Pancreas (tissue), 10 donors: ENCODE measurements at places on chromosomes 3 and 15.

- DNase-seq, result no peak
Observed at GRCh38 chr3:53553200-53553599, 58.8 kb downstream of the CACNA1D start.

GRCh38 chr3:145857956-145858355 is 303.0 kb downstream of the PLOD2 start:
- no peak for DNase-seq

DNA sequence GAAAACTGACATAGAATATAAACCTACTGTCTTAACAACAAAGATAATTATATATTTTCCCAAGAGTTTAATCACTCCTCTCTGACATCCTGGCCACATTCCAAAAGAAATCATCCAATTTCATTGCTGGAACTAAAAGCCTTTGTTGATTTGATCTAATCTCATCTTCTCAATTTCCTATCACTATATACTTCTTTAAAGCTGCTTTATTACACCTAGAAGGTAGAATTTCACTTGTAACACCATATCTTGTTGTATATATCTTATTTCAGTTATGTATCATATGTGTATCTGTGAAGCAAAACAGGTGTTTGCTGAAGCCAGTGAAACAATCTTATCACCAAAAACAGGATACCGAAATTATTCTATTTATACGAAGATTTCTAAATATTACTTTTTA is 740.2 kb downstream of the ROBO1 start:
- no peak for DNase-seq

DNA sequence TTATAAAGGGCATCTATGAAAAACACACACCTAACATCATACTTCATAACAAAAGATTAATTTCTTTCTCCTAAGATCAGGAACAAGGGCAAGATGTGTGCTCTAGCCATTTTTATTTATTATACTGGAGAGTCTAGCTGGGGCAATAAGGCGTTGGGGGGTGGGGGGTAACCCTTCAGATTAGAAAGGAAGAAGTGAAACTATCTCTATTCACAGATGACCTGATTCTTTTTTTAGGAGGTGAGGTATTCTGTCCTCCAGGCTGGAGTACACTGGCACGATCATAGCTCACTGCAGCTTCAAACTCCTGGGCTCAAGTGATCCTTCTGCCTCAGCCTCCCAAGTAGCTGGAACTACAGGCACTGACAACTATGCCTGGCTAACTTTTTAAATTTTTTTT is 89.5 kb upstream of the MANF start:
- no peak for DNase-seq

GRCh38 chr15:48962662-48963523 is 826 bp downstream of the SHC4 start:
- DNase-seq, result no peak

GRCh38 chr3:155032918-155033317 is 47.2 kb upstream of the MME start:
- no peak for DNase-seq

DNA sequence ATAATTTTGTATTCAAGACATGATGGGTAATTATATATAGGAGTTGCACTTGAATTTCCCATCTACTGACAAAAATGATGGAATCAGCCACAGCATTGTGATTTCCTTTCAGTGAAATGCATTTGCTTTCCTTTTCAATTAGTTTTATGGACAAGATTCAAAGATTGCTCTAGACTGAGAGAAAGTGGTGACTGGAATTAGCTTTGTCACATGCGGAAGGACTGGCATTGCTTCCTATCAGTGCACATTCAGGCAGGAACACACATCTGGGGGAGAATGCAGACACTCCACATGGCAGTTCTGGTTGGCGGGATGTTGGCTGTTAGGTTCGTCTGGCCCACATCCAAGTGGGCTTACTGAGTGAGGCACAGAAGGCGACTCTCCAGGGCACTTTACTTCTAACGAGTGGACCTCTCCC is 399.3 kb upstream of the RGMA start:
- DNase-seq, result no peak

DNA sequence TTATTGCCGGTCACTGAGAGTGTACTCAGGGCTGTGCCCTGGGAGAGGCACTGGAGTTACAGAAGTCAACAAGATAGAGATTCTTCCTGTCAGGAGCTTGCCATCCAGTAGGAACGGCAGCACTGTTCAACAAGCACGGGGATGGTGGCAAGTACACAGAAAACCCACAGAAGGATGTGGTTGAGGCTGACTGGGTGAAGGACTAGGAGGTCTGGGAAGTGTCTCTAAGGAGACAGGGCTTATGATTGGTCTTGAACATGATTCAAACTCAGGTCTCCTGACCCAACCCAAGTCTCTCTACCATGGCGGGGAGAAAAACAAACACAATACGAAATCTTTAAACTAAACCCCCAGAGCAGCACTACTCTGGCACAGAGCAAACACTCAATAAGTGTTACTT is 37.6 kb downstream of the ERICH6 start:
- no peak for DNase-seq

DNA sequence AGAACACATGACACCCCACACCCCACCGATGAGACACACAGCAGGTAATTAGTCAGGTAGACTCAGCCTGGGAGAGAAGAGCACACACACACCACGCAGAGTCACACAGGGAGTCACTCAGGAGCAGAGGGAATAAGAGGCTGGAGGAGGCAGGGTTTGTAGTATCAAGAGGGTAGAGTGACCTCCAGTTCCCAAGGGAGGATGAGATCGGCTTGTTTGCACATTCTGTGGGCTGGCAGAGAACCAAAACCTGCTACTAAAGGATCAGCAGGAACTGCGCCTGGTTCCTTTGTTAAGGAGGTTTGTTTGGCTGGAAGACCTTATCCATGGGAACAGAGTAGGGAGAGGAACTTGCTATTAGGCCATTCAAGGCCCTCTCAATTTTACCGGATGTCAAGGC is 281.4 kb upstream of the SLCO3A1 start:
- DNase-seq, result no peak

- DNase-seq, result no peak
Observed at GRCh38 chr3:76107935-76108570, 322.7 kb upstream of the ZNF717 start.

- DNase-seq, result peak; percentile 88
Observed at GRCh38 chr3:138186803-138187295, 252 bp upstream of the ARMC8 start.

DNA sequence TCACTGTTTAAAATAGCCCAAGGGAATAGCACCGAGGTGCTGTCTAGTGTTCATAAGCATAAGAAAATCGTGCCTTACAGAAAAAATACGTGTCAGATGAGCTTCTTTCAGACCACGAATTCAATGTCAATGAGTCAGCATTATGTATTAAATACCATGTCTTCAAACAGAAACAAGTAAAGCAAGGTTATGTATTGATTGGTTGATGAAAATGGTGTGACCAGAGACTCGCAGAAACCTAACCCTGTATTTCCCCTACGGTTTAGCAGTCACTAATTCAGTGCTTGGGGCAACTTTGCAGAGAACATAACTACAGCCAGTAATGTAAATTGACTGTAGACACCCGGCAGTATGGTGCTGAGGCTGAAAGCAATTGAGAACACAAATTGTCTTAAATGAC is 307.7 kb downstream of the IL5RA start:
- DNase-seq, result no peak

DNA sequence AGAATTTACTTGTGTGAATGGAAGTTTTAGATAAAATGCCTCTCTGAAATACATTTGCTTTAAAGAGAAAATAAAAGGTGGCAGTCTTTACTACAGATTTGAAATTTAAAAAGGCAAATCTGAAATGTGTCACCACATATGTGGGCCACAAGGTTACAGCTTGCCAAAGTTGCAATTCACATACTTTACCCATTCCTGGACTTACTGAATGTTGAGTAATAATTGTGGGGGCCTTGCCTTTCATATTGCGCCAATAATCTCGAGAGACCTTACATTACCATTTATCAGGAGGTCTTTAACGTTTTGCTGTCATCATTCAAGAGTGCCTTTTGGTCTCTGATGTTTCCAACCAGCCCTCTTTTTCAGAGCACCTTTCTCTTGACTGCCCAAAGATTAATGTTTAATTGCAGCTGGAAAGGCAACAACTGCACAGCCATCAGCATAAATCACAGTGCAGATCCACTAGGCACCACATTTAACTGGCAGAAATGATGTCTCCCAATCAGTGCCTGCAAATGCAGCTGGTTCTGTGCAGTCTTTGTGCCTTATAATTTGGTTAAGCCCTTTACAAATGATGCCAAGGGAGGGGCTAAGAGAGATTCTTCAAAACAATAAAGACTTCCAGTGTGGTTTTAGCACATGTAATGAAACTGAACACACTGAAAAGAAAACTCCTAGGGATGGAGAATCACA is 206.8 kb downstream of the MAGI1 start:
- DNase-seq, result no peak

GRCh38 chr3:67593761-67594234 is 60.6 kb downstream of the SUCLG2 start:
- DNase-seq, result no peak

DNA sequence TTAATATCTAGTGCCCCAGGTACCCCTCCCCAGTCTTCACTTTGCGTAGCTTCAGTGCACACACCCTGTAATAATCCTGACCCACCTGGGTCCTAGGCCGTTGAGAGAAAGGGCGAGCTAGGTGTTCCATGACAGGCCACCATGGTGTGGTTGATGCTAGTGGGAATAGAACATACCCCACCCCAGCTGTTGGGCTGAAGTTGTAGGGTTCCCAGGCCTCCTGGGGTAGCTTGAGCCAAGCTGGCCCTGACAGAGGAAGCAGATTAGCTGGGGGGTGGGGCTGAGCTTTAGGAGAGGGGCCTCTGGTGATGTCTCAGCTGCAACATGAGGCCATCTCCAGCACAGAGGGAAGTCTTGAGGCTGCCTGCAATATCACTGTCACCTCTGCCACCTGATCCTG is 40.5 kb downstream of the RAB11A start:
- DNase-seq, result no peak

DNA sequence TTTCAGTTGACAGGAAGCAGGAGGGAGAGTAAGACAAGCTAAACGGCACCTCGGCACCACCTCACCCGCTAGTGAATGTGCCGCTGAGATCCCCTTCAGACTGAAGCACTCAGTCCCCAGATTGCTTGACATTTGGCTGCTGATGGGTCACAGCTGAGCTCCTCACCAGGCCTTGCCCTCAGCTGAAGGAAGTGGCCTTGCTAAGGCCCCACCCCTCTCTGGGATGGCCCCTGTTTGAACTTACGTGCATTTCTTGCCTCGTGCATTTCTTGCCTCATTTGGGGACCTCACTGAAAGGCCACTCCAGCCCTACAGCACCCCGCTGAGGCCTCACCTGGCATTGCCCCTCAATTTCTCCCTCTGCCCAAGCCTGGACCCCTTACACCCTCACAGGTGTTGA is 39.8 kb downstream of the EOGT start:
- no peak for DNase-seq

DNA sequence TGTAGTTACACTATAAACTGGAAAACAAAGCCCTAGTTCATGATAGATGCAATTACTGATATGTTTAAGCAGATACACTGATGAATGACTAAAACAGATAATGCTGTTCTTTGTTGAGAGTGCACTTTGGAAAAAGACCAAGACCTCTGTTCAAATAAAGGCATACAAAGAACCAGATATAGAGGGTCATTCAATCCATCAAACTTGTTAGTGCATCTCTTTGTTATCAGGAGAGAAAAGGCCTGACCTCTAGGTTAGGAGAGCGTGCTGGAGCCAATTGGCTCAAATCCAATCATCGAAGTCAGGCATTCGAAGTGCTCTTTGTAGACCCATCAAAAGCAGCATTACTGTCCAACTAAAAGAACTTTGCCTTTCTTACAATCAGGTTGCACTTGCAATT is 124.2 kb downstream of the TFG start:
- no peak for DNase-seq

DNA sequence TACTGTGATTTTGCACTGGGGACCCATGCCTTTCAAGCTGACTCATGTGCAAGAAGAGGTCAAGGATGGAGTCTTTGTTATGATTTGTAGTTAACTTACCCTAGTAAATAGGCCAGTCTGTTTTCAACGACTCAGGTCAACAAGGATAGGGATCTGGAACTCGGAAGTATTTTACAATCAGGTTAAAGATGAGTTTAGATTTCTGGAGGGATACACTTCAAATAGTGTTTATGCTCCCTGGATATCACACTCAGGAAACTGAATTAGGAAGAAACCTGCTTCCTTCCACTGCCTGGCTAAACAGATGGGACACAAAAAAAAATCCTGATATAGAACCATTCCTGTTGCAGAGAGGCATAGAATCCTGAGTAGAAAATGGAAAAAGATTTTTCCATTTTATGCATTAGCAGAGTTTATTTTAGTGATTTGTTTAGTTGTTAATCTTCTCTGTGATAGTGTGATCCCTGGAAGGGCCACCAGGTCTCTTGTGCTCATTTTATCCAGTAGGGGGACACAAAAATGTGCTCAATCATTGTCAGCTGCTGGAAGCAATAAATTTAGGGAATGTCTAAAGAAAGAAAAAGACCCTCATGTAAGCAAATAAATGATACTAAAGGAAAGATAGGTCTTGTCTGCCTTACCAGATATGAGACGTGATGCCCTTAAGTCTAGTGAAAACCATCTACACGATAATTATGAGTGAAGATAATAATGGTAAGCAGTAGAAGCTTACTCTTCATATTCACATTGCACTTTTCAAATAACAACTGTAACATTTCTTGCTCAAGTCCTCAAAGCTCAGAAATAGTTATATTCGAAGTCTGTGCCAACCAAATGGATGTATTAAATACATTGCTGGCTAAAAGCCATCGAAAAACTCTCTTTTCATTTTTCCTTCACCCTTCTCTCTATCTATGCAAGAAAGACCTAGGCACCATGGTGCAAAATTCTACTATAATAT is 452.1 kb upstream of the KCNMB2 start:
- no peak for DNase-seq

DNA sequence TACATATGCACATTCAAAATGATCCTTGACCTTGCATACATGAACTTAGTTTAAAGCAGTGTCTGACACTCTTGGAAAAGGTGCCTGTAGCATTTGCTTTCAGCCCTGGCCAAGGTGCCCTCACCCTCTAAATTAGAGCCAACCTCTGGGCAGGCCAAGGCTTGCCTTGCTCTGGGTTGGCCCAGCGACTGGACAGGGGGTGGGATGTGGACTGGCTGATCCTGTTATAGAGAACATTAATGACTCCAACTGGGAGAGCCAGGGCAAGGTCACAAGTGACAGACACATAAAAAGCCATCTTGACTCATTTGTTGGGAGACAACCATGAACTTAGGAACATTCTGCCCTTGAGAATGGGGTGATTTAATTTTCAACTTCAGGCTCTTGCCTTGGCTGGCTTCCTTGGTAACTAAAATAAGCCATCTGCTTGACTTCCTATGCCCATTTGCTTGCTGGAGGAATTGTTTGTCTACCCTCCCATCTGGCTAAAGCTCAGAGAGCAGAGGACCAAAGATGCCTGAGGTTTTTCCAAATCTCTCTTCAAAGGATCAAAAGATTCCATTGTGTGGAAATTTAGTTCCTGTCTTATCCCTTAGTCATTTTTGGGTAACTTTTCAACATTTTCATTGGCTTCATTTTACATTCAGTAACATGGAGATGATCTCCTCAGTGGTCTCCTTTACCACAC is 403.7 kb downstream of the SOX2 start:
- no peak for DNase-seq
